ENCODE measurements at places on chromosomes 5 and 9.

GRCh38 chr5:2207416-2208238 is 324.9 kb upstream of the IRX4 start:
- DNase-seq: no peak

DNA sequence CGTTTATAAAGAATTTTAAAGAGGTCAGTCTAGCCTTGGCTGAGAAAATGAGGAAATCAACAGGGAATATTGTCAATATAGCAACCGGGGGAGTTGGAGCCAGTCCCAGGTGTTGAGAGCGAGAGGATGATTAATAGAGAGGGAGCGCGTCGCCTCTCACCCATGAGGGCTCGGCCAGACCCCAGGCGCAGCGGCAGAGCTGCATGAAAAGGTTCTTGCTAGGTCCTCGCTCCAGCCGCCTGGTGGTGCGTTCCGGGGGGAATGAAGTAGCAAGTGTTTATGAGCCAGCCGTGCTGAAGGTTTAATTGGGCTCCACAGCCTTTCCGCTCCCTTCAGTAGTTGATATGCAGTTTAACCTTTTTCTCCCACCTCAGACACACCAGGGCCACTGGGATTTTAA is 167.3 kb upstream of the IRX1 start:
- DNase-seq: no peak

- no peak for DNase-seq
Observed at GRCh38 chr5:133466556-133467334, 145.6 kb downstream of the FSTL4 start.

DNA sequence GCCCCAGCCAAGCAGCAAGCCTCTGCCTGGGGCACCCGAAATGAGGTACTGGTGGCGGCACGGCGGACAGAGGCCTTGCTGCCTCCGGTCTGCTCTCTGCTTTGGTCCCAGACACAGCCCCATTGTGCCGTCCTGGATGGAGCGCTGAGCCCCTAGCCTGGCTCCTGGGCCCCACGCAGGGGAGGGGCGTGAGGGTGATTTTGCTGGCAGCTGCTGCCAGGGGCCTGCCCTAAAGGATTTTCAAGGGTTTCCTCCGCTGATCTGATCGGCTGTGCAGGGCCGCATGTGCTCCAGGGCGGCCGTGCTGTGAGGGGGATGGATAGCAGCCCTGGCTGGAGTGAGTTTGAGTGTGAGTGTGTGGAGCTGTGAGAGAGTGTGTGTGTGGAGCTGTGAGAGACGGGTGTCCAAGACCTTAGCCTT is 1.3 kb downstream of the GPSM1 start:
- DNase-seq: no peak

- no peak for DNase-seq
Observed at GRCh38 chr9:89813482-89813881, 208.7 kb downstream of the GADD45G start.

- DNase-seq: no peak
Observed at GRCh38 chr9:34691936-34692315, 850 bp upstream of the CCL19 start.

- DNase-seq: no peak
Observed at GRCh38 chr5:143263272-143263810, 140.1 kb downstream of the NR3C1 start.

- DNase-seq: no peak
Observed at GRCh38 chr9:36317766-36318165, 59.5 kb upstream of the GNE start.

- DNase-seq: no peak
Observed at GRCh38 chr9:95129476-95130291, 187.8 kb downstream of the FANCC start.

DNA sequence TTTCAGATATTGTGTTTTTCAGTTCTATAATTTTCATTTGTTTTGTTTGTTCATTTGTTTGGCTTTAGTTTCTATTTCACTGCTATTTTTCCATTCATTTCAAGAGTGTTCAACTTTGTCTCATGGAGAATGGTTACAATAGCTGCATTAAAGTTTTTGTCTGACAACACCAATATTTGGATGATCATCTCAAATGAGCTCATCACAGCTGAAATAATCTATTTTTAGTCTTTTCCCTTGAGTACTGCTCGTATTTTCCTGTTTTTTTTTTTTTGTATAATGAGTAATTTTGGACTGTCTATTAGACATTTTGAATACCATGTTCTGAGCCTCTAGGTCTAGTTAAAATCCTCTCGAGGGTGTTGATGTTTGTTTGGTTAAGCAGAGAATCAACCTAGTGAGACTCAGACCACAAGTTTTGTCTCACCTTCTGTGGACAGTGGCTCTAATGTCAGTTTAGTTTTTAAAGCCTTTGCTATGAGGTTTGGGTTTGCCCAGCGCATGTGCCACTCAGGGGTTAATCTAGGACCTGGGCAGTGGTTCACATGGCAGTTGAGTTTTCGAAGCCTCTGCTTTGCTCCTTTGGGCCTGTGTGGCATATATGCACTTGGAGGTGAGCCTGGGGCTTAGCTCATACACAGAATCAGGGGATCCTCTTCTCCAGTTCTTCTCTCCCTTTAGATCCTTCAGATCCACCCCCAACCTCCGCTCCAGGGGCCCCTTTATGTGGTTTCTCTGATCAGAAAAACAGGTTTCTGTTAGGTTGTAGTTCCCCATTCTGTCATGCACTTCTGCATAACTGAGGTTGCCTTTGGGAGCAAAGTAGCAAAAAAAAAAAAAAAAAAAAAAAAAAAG is 79.8 kb downstream of the ARSB start:
- no peak for DNase-seq

- DNase-seq: no peak
Observed at GRCh38 chr9:21121595-21122251, 19.9 kb downstream of the IFNW1 start.

GRCh38 chr5:111728941-111729340 is 28.1 kb downstream of the NREP start:
- no peak for DNase-seq

GRCh38 chr9:38686933-38687332 is 33.0 kb downstream of the FAM240B start:
- no peak for DNase-seq

DNA sequence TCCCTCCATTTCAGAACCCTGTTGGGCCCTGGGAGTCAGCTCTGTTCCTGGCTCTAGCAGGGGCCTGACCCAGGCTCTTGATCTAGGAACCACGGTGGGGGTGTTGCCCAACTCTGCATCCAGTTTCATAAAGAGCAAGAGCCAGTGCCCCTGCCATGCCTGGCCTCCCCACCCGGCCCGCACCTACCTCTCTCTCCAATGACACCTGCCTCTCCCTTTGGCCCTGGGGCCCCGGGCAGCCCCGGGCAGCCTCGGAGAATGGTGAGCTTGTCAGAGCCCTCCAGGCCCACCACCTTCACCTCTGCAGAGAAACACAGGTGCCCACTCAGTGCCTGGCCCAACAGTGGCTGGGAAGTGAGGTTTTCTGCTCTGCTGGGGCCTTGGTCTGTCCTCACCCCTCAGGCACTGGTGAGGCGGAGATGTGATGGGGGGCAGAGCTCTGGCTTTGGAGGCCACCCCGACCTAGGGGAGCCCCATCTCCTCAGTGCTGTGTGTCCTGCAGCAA is 1.5 kb downstream of the FCN1 start:
- DNase-seq: no peak

- DNase-seq: no peak
Observed at GRCh38 chr5:95861221-95861863, 38.8 kb upstream of the GLRX start.

- no peak for DNase-seq
Observed at GRCh38 chr9:83041771-83042170, 21.2 kb downstream of the RASEF start.

DNA sequence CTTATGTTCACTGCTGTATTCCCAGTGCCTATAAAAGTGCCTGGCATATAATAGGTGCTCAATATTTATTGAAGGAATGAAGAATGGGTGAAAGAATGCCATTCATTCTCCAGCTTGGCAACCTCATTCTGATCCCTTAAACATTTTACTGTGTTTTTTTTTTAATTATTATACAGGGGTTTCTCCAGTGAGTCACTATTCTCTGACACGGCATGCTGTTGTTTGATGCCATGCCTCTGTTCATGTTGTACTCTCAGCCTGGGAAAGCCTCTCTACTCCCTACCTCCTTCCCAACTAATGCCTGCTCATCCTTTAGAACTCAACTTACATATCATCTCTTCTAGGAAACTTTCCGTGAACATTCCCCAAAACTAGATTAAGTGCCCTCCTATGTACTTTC is 70.2 kb upstream of the PHF24 start:
- no peak for DNase-seq

DNA sequence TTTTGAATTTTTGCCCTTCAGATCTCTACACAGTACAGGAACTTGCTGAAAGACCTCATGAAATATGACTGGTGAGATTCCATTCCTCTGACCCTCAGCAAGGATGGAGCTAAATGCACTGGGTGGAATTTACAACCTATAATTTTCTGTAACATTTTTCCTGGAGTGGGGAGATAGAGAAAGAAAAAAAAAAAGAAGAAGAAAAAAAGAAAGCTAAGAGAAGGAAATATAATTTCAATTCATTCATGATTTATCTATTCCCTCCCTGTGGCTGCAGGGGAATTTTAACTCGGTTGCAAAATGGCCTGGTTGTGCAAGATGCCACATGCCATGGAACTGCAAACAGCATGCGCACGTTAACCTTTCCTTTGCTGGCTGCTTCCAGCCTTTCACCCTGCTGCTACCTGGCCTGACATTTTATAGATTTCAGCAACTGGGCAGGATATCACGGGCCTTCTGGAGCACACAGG is 155.4 kb downstream of the FSTL4 start:
- DNase-seq: no peak

DNA sequence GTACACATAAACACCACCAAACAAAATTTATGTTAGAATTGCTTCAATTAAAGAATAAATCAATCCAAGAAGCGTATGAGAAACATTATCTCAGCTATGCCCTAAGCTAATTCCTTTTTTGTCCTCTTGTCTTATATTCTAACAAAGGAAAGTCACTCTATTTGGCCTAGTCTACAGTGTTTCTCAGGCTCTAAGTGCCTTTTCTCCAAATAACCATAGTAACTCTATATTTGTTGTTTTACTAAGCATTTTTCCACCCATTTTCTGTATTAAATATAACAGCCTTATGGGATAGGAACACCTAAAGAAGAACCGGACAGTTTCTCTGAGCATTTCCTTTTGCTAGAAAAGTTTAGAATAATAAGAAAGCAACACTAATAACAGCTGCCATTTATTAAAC is 120.1 kb upstream of the MTAP start:
- no peak for DNase-seq

- DNase-seq: no peak
Observed at GRCh38 chr9:20032413-20033006, 243.7 kb upstream of the SLC24A2 start.

- no peak for DNase-seq
Observed at GRCh38 chr9:6955251-6955921, 197.6 kb downstream of the KDM4C start.

DNA sequence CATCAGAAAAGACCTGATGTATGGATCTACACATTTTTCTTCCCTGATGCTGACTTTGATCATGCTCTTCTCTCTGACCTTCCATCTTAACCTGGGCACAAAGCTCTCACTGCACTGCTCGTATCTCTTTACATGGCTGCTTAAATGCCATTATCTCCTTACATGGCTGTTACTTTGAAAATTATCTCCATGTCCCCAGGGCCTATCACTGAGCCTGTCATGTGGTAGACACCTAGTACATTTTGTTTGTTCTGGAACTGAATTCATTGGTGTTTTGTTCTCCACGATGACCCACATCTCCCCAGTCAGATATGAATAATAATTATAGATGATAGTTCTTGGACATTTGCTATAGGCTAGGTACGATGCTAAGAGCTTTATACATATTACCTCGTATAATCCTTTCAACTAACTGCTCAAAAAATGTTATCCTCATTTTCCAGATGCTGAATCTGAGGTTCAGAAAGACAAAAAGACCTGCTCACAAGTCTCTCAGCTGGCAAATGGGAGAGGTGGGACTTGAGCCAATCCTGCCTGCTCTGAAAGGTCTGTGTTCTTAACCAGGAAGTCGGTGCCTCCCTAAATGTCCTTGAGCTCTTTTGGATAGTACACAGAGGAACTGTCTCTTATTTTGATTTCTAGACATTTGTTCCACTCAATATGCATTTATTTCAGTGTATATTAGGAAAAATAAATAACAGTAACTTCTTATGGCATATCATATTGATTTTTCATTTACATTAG is 9.8 kb upstream of the CPEB4 start:
- DNase-seq: no peak

- no peak for DNase-seq
Observed at GRCh38 chr5:62312036-62312435, 6.0 kb downstream of the KIF2A start.

DNA sequence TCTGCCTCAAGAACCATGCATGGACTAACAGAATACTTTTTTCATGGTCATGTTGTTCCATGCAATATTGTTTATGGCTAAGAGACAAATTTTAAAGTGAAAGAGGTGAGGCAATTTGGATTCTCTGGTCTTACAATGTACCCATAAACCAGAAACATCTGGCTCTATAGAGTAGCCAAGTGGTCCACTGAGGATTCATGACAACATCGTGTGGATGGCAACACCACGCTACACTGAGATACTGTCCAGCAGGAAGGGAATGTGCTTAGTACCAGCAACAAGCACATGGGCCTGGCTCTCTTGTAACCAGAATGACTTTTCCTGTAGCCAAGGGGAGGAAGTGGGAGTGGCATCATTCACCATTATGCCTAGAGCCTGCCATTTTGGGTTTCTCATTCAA is 218.2 kb downstream of the GADD45G start:
- no peak for DNase-seq

DNA sequence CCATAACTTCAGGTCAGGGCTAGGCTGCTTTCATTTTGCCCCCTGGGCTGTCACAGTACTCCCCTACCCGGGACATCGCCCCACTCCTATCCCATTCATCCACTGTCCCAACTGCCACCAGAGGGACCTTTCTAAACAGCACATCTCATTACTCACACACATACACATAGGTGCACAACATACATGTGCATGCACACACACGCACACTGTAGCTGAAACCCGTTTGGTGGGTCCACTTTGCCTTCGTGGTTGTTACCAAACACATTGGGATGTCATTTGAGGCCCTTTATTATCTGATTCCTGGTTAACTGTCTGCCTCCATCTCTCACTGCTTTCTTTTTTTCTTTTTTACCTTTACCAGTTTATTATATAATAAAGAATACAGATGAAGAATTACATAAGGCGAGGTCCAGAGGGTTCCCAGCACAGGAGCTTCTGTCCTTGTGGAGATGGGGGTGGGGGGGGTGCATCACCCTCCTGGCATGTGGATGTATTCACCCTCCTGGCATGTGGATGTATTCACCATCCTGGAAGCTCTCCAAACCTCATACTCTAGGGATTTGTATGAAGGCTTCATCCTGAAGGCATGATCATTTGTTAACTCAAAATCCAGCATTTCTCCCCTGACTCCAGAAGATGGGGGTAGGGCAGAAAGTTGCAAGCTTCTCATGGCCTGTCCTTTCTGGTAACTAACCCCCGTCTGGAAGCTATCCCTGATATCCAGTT is 186.0 kb downstream of the GOLPH3 start:
- DNase-seq: no peak

GRCh38 chr5:78992146-78992545 is 7.0 kb upstream of the ARSB start:
- DNase-seq: no peak

Data from activated CD4-positive, CD25-positive, alpha-beta regulatory T cell (primary cell).